ENCODE measurements at places on chromosomes 12 and 14.

DNA sequence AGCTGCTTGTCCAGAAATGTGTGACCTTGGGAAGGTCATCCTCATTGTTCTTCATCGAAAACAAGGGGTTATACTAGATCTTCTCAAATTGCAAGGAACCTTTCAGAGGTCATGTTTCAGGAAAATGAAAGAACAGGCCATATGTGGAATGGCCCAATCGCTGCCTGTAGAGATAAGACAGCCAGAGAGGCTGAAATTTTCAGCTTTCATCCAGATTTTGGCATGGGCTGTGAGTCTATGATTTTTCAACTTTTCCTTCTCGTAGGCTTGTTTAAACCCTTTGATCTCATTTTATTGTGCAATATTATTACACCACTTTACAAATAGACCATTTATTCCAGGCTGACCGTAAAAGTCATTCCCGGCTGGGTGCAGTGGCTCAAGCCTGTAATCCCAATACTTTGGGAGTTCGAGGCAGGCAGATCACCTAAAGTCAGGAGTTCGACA lies 17.1 kb upstream of the ATXN2 start:
- no peak for DNase-seq

DNA sequence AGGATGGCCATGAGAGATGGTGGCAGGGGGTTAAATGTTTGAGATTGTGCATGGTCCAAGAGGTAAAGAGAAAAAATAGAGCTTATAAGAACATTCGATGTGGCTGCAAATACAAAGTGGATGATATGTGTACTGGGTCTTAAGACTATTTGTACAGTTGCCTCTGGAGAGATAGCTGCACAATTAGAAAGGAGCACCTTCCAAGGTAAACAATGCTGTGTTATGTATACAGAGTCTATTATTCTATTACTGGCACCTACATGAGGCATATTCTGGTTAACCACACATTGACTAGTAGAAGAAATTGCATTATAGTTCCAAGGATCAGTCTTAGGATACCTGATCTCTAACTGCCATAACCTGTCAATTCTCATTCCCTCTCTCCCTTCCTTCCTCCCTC lies 238.0 kb upstream of the FOXN3 start:
- DNase-seq = no peak

DNA sequence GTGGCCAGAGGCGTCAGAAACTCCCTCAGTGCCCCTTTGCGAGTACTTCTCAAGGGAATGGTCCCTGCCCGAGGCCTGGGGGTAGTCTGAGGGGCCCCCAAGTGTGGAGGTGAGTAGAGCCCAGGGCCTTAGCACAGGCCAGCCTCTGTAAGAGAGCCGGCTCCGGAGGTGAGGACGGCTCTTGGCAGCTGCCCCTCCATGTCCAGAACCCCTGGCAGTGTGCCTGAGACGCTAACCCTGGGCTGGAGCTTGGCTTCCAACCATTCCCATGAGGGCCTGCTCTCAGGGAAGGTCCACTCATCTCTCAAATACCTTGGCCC lies 61.7 kb downstream of the PRMT8 start:
- no peak for DNase-seq

- DNase-seq = no peak
Observed at GRCh38 chr12:105025890-105026289, 39.8 kb downstream of the NOPCHAP1 start.

GRCh38 chr12:109458086-109458485 lies 19.0 kb downstream of the KCTD10 start:
- DNase-seq = no peak

Data from stimulated activated CD4-positive, alpha-beta T cell treated with anti-CD3 and anti-CD28 coated beads, Interleukin-4, amount 100 ng/mL, for 24 hours (primary cell).